ENCODE measurements at places on chromosomes 7 and 10.

- DNase-seq, result no peak
Observed at GRCh38 chr10:98485959-98486358, 39.2 kb upstream of the HPS1 start.

DNA sequence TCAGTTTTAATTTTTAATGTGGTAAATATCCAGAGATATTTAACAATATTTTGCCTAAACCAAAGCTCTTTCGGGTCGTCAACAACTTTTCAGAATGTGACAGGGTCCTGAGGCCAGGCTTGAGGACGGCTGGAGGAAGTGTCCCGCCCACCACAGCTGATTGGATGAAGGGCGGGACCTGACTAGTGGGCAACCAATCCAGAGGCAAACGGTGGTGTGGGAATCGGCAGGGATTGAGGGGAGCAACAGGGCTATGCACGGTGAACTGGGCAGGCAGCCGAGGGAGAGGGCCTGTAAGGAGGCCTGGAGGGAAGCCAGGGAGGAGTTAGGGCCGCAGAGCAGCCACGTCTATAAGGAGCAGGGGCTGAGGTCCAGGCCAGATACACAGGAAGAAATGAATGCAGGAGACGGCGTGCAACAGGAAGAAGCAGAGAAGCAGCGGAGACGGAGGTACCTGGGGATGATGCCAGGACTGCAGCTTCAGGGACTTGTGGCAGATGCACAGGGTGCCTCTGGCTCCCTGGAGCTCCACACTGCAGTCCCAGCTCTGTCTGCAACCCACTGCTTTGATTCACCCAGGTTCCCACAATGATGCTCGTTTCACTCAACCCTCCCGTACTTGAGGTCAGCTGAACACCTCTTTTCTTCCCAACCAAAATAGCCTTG is 46.1 kb upstream of the ZMIZ1 start:
- DNase-seq, result no peak

GRCh38 chr7:92647011-92647625 is 56.9 kb upstream of the FAM133B start:
- no peak for DNase-seq

DNA sequence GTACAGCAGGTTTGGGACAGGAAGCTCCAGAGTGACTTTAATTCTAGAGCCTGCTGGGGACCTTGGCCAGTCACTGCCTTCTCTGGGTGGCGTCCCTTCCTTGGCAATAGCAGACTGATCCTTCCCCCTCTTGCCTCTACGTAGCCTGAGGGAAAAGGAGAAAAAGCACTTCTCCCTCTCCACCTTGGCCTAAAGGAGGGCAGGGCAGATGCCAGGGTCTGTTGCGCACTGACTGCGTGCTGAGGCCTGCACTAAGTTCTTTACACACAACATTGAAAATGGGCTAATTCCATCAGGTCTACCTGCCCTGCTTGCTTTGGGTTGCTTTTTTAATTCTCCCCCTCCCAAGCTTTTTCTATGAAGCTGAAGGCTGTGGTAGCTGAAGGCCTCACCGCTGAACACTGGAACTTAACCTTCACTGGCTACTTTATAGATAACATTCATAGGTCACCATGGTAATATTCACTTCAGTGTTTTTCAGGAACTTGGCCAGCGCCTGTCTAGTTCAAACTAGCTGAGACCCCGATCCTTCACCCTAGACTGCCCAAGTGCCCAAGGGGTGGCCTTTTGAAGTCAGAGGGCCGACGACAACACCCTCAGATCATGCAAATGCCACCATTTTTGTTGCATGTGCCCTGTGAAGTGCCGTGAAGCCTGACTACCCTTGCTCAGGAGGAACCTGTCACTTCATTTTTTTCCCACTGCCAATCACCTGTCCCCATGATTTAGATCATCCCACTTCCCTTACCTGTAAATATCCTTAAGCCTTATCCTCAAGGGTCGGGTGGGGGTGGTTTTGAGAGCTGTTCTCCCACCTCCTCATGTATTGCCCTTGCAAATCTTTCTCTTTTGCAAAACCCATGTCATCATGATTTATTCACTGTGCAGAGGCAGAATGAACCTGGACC is 28.7 kb downstream of the PRF1 start:
- no peak for DNase-seq

DNA sequence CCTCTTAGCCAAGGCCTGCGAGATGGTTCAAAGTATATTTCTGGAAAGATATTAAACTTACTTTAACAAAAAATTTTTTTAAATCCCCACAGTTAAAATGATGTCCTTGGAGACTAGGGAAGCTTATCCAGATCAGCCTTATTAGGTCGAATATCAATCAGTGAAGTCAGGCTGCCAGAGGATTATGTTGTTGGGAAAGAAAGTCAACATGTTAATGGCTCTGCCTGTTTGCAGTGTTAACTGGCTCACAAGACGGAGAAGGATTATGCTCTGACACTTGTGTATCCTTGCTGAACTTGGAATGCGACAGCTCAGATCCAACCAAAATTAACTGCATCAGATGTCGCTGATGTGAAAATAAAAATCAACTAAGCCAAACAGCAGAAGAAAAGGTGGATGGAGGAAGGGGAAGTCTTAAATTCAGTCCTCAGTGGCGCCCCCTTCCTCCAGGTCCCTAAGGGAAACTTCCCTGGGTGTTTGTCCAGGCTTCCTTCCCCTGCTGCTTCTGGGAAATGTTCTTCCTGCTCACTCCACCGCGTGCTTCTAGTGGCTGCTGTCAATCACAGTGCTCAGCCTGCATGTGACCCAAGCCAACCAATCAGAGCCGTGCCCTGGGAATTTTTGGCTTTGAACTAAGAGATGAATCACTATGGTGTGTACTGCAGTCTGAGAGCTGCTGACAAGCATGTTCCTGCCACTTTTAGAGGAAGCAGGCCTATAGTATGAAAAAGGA is 690.4 kb upstream of the NRP1 start:
- no peak for DNase-seq

DNA sequence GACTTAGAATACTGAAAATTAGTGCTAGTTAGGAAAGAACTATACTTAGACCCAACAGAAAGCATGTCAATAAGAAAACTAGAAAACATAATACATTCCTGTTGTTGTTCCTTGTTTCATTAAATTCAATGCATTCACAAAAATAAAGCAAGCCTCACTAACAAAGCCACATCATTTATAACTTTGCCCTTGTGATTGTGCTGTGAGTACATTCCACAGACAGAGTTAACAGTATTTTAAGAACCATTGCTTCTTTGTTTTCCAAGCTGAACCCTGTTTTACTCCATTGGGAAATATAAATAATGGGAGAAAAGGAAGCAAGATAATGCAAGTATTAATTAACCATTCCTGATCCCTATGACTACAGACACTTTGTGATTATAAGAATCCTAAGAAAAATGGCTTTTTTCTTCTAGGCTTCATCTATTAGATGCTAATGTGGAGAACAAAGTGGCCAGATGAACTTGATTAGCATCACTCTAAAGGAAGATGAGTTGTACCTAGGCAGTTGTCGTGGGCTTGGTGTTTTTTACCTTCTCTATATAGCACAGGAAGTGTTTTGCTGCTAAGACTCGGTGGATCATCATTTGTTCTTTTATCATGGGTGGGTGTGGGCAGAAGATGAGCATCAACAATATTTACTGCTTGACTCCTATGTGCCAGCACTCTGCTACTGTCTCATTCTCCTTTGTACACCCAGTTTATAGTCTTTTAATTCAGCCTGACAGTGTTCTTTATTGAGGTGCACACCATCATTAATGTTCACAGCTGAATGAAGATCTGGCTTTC is 34.2 kb upstream of the ZNRF2 start:
- no peak for DNase-seq

Data from activated CD8-positive, alpha-beta T cell treated with anti-CD3 and anti-CD28 coated beads, Interleukin-2, amount 10 ng/mL, durations not matched to agents 7 days and 5 days (primary cell).